ENCODE measurements at places on chromosomes 7 and 10.
A peak's percentile ranks its signal among the peaks of the same experiment; 100 is the strongest.

DNA sequence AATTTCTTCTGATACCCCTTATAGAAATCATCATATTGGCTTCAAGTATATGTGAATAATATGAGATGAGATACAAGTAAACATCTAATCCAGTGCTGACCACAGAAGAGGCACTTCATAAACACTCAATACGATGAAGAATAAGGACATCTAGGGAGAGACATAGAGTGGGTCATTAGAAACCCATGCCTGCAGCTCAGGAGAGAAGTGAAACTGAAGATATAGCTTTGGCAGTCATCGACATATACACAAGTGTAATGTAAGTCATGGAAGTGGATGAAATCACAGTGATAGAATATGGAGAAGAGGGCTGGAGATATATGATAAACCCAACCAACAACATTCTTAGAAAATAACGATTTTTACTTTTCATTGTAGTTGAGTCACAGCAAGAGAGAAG is 665.0 kb downstream of the PARD3 start:
- no peak for DNase-seq

DNA sequence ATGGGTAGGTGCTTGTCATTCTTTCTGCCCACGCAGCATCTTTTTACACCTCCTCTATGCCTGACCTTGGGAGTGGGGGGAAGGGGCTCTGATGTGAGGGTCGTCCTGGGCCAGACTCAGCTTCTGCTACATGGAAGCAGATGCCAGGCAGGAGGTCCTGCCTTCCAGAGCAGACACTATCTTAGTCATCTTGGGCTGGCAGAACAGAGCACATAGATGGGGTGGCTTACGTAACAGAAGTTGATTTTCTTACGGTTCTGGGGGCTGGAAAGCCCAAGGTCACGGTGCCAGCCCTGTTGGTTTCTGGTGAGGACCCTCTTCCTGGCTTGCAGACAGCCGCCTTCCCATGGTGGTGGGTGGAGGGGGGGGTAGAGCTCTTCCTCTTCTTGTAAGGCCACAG is 159.0 kb downstream of the PRKAG2 start:
- DNase-seq, result no peak

DNA sequence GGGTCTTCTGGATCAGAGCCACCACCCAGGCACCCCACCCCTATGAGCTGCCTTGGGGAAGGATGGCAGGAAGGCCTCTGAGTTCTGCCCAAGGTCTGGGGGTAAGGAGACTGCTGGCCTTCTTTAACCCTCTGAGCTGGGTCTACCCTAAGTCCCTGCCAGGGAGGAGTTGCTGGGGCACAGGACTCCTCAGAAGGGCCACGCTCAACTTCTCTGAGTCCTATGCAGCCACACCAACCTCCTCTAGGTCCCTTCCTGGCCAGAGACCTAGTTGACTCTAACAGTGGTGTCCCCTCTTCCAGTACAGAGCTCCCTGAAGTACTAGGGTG is 2.6 kb upstream of the NEURL1 start:
- no peak for DNase-seq

- DNase-seq, result no peak
Observed at GRCh38 chr7:155257482-155258225, 40.0 kb upstream of the INSIG1 start.

DNA sequence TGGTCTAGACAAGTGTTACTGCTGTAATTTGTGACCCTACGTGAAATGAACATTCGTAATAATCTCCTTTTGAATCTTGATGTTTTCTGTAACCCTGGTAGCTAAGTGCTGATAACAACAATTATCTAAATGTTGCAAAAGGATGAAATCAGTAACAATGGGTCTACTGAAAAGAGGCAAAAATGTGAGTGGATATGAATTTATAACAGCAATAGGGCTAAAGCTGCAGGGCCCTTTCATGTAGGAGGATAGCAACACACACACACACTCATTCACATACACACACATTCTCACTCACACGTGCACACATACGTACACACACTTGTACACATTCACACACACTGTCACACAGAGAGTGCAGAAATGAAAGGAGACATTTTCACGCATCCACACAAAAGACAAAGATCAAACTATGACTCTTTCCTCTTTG is 200.8 kb upstream of the NEBL start:
- no peak for DNase-seq

DNA sequence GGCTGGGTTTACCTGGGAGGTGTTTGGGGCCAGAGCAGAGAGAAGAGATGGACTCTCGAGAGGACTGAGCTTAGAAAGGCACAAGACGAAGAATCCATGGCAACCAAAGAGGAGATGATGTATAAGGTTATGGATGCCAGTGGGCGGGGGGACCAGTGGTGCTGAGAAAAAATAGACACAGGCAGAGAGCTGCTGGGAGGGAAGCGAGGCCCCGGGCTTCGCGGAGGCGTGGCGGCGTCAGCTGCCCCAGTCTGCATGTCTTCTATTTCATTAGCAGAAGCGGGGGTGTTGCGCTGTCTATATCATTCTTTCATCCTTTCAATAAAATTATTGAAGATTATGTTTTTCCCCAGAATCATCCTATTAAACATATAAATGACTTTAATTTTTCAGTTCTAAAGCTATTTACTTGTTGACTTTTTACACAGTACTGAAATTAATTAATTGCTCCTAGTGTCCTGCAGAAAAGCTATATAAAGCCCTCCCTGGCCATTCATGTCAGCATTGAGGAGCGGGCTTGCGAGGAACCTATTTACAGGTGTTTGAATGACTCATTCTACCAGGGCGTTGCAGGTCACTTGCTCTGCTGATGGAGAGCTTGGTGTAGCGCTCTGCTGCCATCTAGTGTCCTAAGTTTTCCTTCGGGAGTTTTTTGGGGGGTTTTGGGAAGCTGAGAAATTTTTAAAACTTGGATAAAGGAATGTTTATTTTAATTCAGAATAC is 42.9 kb upstream of the BHLHA15 start:
- DNase-seq, result peak; percentile 78

DNA sequence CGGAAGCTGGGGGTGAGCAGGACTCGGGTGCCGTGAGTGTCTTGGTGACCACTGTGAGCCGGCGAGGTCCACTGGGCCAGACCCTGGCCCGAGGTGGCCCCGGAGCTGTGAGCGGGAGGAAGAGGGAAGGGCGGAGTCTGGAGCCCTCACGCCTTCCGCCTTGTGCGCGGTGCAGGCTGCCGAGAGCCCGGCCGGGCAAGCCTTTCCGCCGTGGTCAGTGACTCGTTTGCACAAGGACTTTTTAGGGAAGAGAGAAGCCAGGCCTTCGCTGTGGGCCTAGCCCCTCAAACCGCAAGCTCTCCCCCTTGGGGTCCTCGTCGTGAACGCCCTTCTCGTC is 40.9 kb upstream of the ZNF32 start:
- no peak for DNase-seq

GRCh38 chr7:6136475-6136874 is 105.3 kb downstream of the ANKRD61 start:
- DNase-seq, result no peak

GRCh38 chr10:79588800-79589199 is 21.9 kb upstream of the SFTPA1 start:
- DNase-seq, result no peak

- DNase-seq, result no peak
Observed at GRCh38 chr10:44300666-44301649, 83.9 kb downstream of the CXCL12 start.

DNA sequence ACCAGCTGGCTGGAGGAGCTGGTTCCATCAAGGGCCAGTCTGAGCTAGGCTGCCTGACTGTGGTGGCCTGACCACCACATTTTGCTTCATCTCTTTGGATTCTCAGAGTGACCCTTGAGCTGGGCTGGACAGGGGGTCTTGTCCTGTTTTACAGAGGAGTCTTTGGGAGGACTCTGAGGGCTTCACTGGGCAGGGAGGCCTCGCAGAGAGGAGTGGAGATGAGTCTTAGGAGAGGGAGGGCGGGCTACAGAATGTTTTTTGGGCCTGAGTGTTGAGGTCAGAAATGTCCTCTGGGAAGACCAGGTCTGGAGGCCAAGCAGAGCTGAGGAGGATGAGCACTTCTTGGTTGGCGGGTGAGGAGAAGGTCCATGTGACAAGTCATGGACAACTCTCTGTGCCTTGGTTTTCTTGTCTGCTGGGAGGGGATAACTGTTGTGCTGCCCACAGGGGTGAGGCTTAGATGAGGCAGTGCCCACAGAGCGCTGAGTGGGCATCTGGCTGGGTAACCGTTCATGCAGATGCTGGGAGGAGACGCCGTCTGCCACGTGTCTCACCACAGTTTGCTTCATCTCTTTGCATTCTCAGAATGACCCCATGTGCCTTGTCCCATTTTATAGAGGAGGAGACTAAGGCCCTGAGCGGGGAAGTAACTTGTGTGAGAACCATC is 9.4 kb downstream of the TSPAN15 start:
- no peak for DNase-seq

DNA sequence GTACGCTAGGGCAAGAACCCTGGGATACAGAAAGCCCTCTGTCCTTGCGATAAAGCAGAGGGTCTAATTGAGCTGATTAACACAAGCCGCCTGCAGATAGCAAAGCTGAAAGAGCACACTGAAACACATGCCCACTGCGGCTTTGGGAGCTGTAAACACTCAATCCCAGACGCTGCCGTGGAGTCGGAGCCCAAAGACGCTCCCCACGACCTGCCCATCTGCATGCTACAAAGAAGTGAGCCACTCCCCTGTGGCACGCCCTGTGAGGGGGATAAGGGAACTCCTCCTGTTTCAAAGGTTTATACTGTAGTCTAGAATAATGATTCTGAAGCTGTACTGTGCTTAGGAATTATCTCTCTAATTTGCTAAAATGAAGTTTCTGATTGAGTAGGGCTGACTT is 985.6 kb upstream of the GHITM start:
- DNase-seq, result no peak

GRCh38 chr7:157384301-157384700 is 47.5 kb downstream of the DNAJB6 start:
- no peak for DNase-seq

- no peak for DNase-seq
Observed at GRCh38 chr10:119520283-119520682, 22.2 kb downstream of the RGS10 start.

GRCh38 chr10:70175516-70175915 is 5.2 kb upstream of the SAR1A start:
- DNase-seq, result no peak

DNA sequence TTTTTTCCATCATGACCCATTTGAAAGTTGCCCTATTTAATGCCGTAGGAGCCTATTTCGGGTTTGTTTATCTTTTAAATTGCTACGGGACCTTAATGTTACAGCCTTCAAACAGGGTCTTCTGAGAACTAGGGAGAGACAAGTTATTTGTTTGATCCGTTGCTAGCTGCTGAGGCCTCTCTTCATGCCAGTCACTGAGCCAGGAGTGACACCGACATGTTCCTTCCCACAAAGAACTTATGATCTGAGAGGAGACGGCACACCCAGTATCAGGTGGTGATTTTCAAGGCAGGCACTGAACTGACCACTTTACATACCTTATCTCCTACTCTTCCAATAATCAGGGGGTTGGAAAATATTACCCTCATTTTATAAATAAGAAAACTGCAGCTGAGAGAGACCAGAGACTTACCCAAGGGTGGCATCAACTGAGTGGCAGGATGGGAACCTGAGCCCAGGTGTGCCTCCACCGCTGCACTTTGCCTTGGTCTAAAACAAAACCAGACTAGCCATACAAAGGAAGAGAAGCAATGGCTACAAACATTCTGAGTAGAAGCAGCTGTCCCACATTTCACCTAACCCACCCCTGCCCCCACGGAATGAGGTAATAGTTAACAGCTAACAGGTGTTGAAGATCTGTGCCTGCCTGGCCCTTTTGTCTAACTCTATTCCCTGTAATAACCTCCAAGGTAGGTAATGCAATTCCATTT is 40.5 kb downstream of the PPP1R3C start:
- DNase-seq, result no peak

DNA sequence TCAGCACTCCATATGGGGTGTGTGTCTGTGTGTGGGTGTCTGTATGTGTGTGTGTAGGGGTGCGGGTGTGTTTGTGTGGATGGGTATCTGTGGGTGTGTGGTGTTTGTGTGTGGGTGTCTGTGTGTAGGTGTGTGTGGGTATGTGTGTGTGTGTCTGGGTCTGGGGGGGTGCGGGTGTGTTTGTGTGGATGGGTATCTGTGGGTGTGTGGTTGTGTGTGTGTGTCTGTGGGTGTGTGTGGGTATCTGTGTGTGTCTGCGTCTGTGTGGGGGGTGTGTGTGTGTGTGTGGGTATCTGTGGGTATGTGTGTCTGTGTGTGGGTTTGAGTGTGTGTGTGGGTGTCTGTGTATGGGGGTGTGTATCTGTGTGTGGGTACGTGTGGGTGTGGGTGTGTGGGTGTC is 148.7 kb downstream of the RGS10 start:
- no peak for DNase-seq

- no peak for DNase-seq
Observed at GRCh38 chr10:130455111-130455695, 319.0 kb downstream of the GLRX3 start.

DNA sequence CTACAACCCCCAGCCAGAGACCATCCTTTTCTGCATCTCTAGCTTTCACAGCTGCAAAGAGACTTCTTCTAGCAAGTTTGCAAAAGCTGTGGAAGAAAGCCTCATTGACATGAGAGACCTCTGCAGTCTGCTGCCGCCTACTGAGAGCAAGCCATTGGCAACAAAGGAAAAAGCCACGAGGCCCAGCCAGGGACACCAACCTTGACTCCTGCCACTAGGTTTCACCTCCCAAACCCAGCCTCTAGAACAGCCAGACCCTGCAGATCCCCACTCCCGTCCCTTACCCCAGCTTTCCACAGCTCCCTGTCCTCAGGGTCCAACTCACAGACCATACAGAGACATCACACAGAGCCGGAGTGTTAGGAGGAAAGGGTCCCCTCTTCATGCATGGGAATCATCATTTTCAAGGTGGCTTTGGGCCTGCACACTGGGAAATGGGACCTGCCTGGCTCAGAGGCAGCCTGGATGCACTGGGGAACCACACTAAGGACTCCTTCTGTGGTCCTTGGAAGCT is 14.6 kb upstream of the C10orf53 start:
- no peak for DNase-seq

DNA sequence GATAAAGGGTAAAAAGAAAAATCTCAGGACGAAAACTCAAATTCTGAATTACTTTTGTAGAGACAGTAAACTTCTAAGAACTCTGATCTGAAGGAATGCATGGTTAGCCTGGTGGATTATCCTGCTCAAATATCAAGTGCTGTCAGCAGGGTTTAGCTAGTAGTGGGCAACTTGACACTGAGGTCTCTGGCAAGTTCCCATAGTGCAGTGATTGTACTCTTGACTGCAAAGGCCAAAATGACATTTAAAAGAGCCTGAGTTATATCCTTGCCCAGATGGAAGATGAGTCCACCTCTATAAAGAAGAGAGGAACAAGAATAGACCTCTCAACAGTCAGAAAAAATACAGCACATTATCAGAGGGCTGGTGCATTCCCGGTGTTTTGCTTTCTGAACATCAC is 304.5 kb upstream of the IMMP2L start:
- no peak for DNase-seq

- peak; percentile 37 for DNase-seq
Observed at GRCh38 chr7:45973725-45974532, 52.9 kb upstream of the IGFBP3 start.

- no peak for DNase-seq
Observed at GRCh38 chr10:108861181-108861754, 1062.0 kb downstream of the XPNPEP1 start.

GRCh38 chr7:33798686-33799325 is 106.5 kb upstream of the BMPER start:
- DNase-seq, result no peak

Data from activated CD8-positive, alpha-beta memory T cell treated with anti-CD3 and anti-CD28 coated beads for 24 hours (primary cell).